ENCODE measurements at places on chromosomes 11 and 22.

GRCh38 chr11:79971255-79971654 lies 530.4 kb upstream of the TENM4 start:
- DNase-seq = no peak

GRCh38 chr11:128658502-128658901 lies 35.4 kb upstream of the FLI1 start:
- no peak for DNase-seq

GRCh38 chr11:134759855-134760254 lies 347.8 kb upstream of the B3GAT1 start:
- no peak for DNase-seq

DNA sequence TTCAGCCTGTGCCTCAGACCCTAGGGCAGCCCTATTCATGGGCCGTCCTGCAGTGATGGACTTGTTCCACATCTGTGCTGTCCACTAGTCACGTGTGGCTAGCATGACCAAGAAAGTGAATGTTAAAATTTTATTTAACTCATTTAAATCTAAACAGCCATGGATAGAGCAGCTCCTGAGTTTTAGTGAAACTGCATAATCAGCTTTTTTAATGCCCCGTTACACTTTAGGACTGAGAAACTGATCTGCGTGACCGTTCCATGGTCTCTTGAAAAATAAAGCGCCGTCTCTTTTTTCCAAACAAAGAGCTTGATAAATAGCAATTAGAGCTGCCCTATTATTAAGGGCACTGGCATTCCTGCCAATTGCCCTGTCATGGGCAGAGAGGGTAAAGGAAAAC lies 76.5 kb upstream of the SNX19 start:
- no peak for DNase-seq

DNA sequence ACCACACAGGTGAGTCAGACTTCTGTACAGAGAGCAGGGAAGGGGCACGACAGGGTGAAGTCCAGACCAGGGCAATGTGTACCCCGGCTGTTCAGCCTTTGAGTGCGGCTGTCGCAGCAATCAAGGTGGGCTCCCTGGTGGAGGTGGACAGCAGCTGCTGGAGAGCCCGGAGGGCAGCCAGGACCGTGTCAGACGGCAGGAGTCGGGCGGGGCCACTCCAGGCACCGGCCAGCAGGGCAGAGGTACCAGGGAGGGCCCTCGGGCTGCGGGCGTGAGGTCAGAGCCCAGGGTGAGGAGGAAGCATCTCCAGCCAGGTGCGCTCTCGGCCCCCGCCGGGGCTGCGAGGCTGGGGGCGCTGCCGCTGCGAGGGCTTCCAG lies 802 bp upstream of the PIM3 start:
- DNase-seq = no peak

- no peak for DNase-seq
Observed at GRCh38 chr11:73957654-73958361, 7.0 kb downstream of the DNAJB13 start.

DNA sequence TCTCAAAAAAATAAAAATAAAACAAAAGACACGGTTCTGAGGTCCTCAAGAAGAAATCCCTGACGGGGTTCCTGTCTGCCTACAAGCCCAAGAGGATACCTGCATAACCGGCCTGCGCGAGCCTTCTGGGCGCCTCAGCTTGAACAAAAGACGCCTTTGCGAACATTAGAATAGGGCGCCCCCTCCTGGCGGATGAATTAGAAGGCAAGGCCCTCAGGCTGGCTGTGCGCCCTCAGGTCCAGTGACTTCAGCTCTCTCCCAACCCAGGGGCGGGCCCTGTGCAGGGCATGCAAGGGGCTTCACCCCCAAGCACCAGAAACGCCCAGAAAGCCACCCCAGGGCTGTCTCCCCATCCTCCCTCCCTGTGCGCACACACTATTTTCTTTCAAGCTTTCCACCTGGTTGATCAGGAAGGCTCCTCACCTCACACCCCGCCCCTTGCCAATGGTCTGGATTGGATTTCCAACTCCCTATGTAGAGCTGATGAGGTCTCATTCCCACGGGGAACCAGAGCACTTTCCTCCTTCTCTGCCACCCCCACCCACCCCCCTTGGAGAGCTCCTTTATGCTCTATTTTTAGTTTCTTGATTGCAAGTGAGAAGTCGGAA lies 273.3 kb downstream of the BUD13 start:
- peak; percentile 74 for DNase-seq
